ENCODE measurements at places on chromosomes 13 and 19. TPM values are rescaled to one million over a fixed set of nuclear protein-coding genes. Genes with fewer than 3 reads are reported as not detected.

Gene OVOL3
- total RNA-seq: not detected

Gene SKA3
- total RNA-seq: 0.18 TPM

Gene NKPD1
- total RNA-seq: not detected

Gene ATG4D
- total RNA-seq: 11.6 TPM

Gene NLRP4
- not detected for total RNA-seq

Gene PRODH2
- total RNA-seq: 196 TPM

Gene SMAD9
- 0.70 TPM for total RNA-seq

Gene TMEM86B
- total RNA-seq: 15.5 TPM

Gene ERF
- total RNA-seq: 35.9 TPM

Gene RXFP2
- not detected for total RNA-seq

Gene MADCAM1
- 0.53 TPM for total RNA-seq
